Renal cortical epithelial cell (primary cell): ENCODE measurements at places on chromosomes 7 and 10. TPM values are rescaled to one million over a fixed set of nuclear protein-coding genes. Genes with fewer than 3 reads are reported as not detected.

Gene TMUB1
- 34.9 and 41.5 TPM in 2 replicates for total RNA-seq

Gene MLXIPL
- 0.15 TPM in 1 of 2 replicates, not detected in the other for total RNA-seq

Gene PRPS1L1
- total RNA-seq: not detected in 2 replicates

Gene SYCE1
- 0.25 TPM in 1 of 2 replicates, not detected in the other for total RNA-seq

Gene GIMAP5
- total RNA-seq: 0.20 and 0.35 TPM in 2 replicates

Gene PAX2
- 2.1 and 71.3 TPM in 2 replicates for total RNA-seq

Gene CTAGE6
- 1.0 TPM in 1 of 2 replicates, not detected in the other for total RNA-seq

Gene FKBP9
- 143 and 157 TPM in 2 replicates for total RNA-seq

Gene GIMAP1
- not detected in 2 replicates for total RNA-seq

Gene TAS2R5
- 0.69 and 1.8 TPM in 2 replicates for total RNA-seq
